ENCODE measurements at places on chromosomes 2 and 18.

- no peak for DNase-seq
Observed at GRCh38 chr18:35695803-35696202, 114.3 kb downstream of the GALNT1 start.

- DNase-seq: no peak
Observed at GRCh38 chr2:1032030-1032429, 81.4 kb downstream of the SNTG2 start.

GRCh38 chr2:163878718-163879117, 142.9 kb upstream of the FIGN start:
- peak; percentile 39 for DNase-seq

GRCh38 chr2:119233326-119234020, 9.8 kb downstream of the STEAP3 start:
- peak; percentile 50 for DNase-seq

DNA sequence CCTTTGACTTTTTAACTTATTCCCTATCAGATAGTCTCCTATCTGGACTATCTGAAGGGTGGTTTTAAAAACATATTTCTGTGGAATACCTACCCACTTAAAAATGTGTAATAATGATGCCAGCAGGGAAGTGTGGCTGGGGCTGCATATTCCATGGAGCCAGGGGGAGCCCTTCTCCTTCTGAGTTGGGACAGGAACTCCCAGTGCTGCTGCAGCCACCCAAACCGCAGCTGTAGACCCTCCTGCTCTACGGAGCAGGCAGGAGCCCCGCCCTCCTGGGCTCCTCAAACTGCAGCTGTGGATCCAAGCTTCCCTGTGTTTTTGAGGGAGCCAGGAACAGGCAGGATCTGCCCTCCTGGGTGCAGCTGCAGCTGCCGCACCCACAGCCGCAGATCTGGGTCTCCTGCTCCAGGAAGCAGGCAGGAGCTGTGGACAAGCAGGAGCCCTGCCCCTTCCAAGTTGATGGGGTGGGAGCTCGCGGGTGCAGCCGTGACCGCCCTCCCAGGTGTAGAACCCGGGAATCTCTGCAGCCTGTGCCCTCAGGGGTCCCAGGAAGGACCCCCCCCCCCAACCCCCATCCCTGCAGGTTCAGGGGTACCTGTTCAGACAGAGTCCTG, 57.8 kb downstream of the PDK1 start:
- no peak for DNase-seq

DNA sequence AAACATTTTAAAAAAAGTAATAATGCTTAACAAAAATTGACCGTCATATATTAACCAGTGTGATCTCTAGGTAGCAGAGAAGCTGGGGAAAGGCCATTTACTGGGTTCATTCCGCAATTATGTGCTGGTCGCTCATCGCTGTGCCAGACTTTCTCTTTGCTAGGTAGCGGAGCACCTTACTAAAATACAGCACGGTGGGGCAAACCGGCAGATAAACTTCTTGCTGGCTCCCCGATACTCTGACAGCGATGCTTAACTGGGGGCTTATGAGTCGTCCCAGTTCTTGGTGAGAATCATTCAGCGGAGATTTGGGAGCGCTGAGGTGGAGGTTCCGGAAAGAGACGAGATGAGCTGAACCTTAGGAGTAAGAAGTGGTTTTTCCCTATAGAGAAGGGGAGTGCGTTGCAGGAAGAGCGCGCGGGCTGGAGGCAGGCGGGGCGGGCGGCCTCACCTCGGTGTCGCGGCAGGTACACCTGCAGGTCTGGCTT, 605 bp downstream of the C2orf68 start:
- DNase-seq: no peak

GRCh38 chr2:184767059-184767458, 168.7 kb downstream of the ZNF804A start:
- DNase-seq: no peak

GRCh38 chr18:79963658-79964329, 649 bp upstream of the HSBP1L1 start:
- no peak for DNase-seq

GRCh38 chr2:240601831-240602160, 15.3 kb downstream of the CAPN10 start:
- no peak for DNase-seq

GRCh38 chr2:69043736-69044400, 30.9 kb downstream of the ANTXR1 start:
- DNase-seq: no peak

DNA sequence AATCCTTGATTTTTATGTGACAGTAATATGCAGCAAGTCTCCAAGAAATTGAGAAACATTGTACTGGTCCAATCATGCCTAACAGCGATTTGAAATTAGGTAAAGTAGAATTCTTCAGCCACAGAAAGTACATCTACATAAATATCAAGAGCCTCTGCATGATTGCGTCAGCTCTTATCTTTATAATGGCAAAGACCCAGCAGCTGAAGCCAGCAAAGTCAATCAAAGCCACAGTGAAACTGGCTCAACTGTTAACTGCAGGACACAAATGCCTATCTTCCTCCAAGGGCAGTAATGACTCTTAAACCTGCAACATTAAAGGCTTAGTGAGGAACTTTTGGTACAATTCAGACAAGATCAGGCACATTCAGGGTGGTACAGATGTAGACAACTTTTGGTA, 102.5 kb downstream of the BARD1 start:
- peak; percentile 58 for DNase-seq

GRCh38 chr2:74872389-74872836, 38.5 kb downstream of the HK2 start:
- no peak for DNase-seq

- DNase-seq: peak; percentile 18
Observed at GRCh38 chr18:36780748-36781147, 48.1 kb downstream of the TPGS2 start.

DNA sequence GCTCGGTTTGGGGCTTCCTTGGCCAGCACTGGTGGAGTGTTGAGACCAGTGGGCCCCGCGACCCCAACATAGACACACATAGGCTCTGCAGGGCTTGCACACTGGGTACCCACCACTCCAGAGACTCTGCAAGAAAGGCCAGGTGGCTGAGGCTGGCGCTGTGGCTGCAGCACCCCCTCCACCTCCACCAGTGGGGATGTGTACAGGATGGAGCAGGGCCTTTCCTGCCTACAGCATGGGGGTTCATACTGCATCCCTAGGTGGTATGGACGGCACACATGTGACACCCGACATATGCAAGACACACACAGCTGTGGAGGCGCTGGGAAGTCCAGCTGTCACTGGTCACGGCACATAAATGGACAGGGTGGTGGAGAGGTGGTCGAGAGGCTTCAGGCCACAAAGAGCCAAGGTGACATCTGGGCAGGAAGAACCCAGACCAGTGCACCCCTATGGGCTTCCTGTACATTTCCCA, 1.3 kb downstream of the RNPEPL1 start:
- DNase-seq: no peak

DNA sequence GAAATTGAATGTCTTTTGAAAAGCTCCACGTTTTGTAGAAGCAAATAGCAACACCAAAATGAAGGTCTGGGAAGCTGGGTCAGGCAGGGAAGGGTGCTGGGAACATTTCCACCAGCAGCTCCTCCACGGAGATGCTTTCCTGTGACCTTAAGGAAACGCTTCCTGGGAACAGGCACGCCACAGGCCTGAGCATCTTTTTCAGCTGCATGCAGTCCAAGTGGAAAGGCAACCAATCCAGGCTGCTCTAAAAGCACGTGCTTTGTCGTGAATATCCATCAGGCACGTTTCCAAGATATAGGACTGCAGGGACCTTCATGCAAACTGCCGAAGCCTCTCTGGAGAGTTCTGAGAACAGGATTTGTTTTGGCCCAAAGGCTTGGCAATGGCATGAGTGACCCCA, 109.3 kb downstream of the KLHL29 start:
- DNase-seq: no peak

GRCh38 chr2:182804128-182804527, 62.3 kb downstream of the FRZB start:
- no peak for DNase-seq

DNA sequence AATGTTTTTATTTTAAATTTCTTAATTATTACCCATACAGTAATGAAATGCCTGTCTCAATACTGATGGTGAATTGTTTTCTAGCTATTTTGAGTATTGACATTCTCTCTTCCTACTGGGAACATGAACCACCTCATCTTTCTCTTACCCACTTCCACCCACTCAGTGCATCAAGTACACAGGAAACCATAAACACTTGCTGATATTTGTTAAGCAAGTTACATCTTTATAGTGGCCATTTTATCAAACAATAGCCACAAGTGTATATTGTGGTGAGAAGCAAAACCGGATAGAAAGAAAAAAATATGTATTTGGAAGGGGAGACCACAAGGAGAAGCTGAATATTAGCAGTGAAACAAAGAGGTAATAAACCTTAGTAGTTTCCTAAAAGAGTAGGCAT, 368.1 kb upstream of the HNRNPA3 start:
- DNase-seq: no peak

DNA sequence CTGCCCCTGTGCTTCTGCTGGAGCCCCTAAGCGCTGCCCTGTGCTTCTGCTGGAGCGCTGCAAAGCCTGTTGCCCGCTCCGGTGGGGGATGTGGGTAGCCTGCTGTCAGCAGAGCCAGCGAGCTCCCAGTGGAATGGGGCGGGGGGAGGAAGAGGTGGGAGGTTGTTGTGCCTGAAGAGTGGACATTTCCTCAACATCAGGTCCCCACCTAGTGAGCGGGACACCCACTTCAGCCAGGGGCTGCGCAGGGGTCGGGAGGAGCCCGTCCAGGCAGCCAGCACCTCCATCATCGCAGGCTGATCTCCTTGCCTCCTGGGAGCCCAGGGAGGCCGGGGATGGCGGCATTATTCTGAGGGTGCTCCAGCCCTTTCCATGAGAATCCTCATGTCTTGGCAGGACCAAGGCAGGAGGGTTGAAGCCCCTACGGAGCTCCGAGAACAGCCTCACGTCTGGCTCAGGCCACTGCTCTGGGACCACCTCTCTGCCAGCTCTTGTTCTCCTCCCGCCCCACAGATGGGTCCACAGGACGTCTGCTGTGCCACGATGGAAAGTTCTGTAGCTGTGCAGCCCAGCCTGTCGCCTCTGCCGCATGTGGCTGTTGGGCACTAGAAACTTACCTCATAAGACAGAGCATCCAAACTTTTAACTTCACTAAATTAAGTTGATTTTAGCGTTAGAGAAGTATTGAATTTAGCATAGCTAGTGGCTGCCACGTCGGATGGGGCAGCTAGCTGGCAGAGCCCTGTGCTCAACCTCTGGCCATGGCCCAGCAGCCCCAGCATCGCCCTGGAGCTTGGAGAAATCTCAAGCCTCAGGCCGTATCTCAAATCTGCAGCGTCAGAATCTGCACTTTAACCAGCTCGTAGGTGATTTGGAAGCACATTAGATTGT, 1.9 kb upstream of the ALLC start:
- DNase-seq: no peak

GRCh38 chr2:11160731-11161455, 5.6 kb downstream of the SLC66A3 start:
- no peak for DNase-seq

DNA sequence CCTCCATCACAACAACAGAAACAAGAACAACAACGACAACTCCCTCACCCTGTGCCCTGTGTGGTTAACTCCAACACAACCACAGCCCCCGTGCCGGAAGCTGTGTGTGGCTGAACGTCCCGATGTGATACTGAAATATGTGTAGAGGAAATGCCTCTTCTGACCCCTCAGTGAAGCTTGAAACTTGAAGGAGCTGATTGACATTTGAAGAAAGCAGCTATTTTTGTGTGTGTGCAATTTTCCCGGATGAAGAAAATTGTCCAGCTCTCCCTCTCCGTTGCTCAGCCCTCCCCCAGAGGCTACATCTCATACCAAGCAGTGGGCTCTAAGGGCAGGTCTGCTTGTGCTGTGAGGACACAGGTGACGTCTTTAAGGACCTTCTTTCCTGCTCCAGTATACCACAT, 173.8 kb downstream of the ICOS start:
- DNase-seq: peak; percentile 6

DNA sequence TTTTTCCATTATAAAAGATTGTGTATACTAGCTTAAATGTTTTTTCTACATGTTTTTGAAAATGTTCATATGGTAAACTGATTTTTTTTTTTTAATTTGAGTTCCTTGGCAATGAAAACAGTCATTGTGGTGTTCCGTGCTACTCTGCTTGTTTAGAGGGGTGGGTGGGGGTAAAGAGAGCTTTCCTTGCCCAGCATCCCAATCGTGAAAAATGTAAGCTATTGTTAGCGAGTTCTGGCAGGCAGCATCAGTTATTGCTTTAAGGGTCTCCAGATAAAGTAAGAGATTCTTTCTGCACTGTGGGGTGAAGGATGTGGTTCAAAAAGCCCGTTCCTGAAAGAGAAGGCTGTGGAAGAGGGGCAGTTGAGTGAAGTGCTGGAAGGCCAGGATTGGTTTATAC, 118.4 kb downstream of the TANC1 start:
- no peak for DNase-seq

- no peak for DNase-seq
Observed at GRCh38 chr2:71586471-71586870, 133.1 kb downstream of the DYSF start.

DNA sequence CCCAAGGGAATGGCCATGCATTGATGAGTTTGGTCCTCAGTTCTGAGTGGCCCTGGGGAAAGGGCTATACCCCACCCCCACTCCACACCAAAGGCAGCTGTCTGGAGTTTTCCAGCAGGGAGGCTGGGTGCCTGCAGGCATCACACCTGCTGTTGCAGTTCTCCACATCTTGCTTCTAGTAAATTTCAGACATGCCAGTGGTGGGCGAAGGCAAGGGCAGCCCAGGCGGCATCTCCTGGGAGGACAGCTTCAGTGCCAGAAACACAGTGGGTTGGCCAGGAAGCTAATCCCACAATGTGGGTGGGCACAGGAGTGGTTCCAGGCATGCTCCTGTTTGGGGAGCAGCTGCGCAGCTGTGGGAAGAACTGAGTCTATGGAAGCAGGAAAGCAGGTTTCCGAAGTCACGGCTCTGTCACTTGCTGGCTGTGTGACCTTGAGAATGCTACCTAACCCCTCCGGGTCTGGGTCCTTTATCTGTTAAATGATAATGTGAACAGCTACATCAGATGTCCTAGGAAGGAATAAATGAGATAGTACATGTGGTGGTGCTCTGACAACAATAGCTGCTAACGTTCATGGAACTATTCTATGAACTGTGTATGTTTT, 84.6 kb upstream of the SPTBN1 start:
- DNase-seq: no peak

GRCh38 chr2:181264001-181264400, 193.2 kb upstream of the ITGA4 start:
- DNase-seq: peak; percentile 8

GRCh38 chr2:189698020-189698887, 23.8 kb downstream of the ANKAR start:
- DNase-seq: peak; percentile 36

DNA sequence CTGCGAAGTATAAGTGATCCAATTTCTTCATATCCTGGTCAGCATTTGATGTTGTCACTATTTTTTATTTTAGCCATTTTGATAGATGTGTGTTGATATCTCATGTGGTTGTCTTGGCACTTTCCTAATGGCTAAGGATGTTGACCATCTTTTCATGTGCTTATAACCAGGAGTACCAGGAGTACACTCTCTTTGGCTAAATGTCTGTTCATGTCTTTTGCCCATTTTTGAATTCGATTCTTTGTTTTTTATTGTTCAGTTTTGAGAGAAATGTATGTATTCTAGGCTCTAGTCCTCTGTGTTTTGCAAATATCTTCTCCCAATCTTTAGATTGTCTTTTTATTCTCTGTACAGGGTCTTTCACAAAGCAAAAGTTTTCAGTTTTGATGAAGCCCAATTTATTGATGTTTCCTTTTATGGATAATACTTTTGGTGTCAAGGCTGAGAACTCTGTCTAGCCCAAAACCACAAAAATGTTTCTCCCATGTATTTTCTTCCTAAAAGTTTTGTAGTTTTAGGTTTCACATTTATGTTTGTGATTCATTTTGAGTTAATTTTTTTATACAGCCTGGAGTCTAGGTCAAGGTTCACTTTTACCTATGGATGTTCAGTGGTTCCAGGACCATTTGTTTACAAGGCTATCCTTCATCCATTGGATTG, 65.4 kb downstream of the SDC1 start:
- DNase-seq: no peak
